ENCODE measurements at places on chromosomes 2 and 18. TPM values are rescaled to one million over a fixed set of nuclear protein-coding genes. Genes with fewer than 3 reads are reported as not detected.

GAREM1 gene
- total RNA-seq, result 5.2 TPM

SERPINB10 gene
- total RNA-seq, result not detected

SULT1C4 gene
- total RNA-seq, result not detected

PDE1A gene
- total RNA-seq, result 0.31 TPM

KCNG2 gene
- 0.07 TPM for total RNA-seq
